ENCODE measurements at places on chromosomes 11 and 22. TPM values are rescaled to one million over a fixed set of nuclear protein-coding genes. Genes with fewer than 3 reads are reported as not detected.

GRCh38 chr11:79676396-79676795, 235.6 kb upstream of the TENM4 start:
- no peak for DNase-seq

DNA sequence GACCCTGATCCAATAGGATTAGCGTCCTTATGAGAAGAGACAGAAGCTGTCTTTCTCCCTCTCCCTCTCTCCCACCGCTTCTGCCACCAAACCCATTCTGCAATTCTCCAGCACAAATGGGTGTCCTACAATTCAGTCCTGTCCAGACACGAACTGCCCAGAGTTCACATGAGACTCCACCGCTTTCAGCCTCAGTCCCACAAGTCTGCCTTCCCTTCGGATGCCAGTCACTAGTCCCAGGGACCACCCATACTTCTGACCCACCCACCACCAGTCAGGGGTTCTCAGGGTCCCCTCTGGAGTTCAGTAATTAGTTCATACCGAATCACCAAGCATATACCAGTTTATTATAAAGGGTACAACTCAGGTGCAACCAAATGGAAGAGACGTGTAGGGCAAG, 73.6 kb downstream of the TRIM29 start:
- DNase-seq = no peak

Gene LRRC74B
- not detected for total RNA-seq

GRCh38 chr11:126432525-126432924, 77.0 kb downstream of the ST3GAL4 start:
- no peak for DNase-seq

Gene SLC22A9
- total RNA-seq = not detected

DNA sequence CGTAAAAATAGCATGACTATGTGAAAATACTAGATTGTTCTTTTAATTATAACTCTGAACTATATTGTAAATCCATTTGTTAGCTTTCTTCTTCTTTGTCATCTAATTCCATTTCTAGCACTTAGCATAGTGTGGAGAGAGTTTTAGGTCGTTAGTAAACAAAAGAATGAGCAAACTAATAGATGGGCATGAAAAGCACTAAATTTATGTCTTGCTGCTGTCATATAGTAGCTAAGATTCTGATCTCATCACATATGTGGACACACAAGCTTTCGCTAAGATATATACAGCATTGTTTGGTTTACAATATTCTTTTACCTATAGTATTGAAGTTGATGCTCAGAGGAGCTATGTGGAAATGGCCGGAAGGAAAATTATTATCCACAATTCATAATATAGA, 370.5 kb downstream of the CNTN5 start:
- no peak for DNase-seq

DNA sequence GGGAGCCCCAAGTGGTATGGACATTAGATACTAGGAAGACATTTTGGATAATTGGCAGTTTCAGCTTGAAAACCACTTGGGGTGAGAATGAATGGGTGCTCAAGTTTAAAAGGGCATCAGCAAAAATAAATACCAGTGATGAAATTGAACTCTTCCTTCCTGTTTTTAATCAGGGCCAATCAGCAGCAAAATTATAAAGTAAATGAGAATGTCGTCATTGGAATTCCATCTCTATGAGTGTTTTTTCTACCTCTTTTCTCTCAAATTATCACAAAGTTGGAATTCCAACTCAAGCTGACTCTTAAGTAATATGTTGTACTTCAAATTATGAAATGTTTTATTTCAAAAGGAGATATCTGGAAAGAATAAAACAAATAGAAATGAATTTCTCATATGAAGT, 730.6 kb downstream of the METTL15 start:
- DNase-seq = no peak

GRCh38 chr11:13760115-13760514, 91.6 kb downstream of the FAR1 start:
- DNase-seq = no peak

GRCh38 chr11:78341841-78342240, 75.8 kb downstream of the GAB2 start:
- no peak for DNase-seq

DNA sequence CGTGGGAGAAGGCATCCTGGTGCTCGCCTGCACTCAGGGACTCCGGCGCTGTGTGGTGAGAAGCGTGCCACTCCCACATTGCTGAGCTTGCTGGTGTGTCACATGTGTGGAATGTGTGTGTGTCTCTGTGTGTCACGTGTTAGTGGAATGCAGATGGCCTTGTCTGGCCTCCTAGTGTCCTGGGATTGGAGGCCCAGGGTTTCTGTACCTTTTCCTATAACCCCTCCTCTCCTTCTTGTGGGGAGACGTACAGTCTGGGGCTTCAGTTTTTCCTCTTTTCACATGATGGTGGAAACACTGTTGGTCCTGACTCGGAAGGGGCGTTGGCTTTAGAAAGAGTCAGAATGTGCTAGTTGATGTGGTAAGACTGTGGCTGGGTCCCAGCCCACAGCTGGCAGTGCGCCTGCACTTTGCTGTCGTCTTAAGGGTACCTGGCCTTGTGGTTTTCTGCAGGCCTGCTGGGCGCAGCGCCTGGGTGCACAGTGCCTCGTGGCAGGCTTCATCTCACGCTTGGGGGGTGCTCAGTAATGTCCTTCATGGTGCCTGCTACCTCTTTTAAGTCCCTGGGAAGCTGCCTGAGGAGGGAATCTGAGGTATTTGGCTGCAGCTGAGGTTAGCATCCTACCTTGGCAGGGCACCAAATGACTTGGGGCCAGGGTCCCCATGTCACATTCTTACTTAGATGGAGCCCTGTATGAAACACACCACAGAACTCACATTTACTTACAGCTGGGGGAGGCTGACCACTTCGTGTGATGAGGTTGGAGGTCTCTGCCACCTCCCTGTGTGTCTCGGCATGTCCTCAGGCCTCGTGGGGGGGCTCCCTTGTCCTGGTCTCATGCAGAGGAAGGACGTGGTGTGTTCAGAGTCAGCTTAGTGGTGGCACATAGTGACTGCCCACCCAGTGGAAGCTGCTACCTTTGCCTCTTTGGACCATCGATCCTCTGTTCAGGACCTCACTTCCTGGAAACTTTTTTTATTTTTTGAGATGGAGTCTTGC, 61.9 kb downstream of the MED15 start:
- DNase-seq = peak; percentile 85

GRCh38 chr11:122069707-122070360, 46.2 kb downstream of the BLID start:
- no peak for DNase-seq

Gene IGSF9B
- total RNA-seq = 81.8 TPM

GRCh38 chr11:110453684-110454354, 24.1 kb downstream of the FDX1 start:
- DNase-seq = no peak

Gene IRAG1
- 0.09 TPM for total RNA-seq

Gene SIRT3
- total RNA-seq = 39.0 TPM

DNA sequence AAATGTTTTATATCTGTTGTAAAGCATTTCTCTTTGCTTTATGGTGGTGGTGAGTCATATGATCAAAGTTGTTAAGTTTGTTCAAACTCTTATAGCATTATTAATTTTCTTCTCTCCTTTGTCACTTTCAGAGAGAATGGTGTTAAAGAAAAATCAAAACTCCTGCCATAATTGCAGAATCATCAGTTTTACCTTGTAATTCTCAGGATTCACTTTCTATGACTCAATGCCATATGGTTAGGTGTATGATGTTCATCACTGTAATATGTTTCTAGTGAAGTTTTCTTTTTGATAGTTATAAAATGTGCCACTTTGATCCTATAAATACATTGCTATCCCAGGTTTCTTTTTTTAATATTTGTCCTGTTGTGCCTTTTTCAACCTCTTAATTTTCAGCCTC, 13.7 kb upstream of the KDM4E start:
- no peak for DNase-seq

DNA sequence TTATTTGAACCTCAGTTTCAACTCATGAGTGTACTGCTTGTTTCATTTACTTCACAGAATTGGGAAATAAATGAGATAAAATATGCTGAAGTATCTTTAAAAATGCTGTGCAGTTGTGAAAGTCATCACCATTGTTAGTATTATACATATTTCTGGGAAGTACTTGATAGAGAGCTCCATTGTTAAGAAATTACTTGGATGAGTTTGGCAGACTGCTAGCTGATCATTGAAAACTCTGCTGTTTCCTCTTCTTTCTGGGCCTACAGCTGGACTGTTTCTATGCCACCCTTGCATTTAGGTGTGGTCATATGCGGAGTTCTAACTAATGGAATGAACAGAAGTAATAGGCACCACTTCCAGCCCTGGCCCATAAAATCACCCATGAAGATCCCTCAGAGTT, 10.0 kb downstream of the SIK2 start:
- no peak for DNase-seq

DNA sequence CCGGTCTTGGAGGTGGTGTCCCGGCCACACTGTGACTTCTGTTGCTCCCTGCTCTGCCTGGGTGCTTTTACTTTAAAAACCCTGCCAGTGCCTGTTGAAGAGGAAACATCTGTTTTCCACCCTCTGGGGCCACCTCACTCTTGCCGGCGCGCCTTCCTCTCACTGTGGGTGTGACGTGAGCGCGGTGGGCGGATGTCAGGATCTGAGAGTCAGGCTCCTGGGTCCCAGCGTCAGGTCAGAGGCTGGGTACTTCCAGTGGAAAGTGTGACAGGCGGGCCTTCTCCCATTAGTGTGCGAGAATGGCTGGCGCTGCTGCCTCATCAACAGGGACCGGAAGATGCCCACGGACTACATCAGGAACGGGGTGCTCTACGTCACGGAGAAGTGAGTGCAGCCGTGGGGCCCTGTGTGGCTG, 54.2 kb downstream of the GRAMD4 start:
- DNase-seq = peak; percentile 91
